ENCODE measurements at places on chromosomes 7 and 10.

DNA sequence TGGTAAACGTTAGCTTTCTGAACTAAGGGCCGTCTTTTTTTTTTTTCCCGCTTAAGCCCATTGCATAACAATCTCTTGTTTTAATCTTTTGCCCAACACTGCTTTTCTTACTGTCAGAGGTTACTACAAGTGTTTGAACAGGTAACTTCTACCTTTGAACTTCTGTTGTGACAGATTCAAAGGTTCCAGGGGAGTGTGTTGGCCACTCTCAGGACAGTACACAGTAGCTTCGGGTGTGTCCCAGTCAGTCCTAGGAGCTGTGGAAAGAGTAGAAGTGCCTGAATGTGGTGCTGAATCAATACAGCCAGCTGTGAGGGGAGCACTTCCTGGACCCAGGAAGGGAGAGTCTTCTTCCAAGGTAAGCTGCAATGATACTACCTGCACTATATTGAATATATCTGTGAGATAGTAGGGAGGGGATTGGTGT lies at the start of gene ACSL5:
Gene ACSL5 (plus strand): TSS at position 205 of the 427 bp plus-strand sequence. CDS start 20,831 bp downstream, outside the sequence.
- no peak for DNase-seq
- peaks cover 16% of the 10 kb centered on the region for H3K4me1 ChIP-seq
- H3K4me3 ChIP-seq, result 0 out of 2 replicates have a peak within 1 kb of the TSS, but pooled peaks have one; percentile 84

DNA sequence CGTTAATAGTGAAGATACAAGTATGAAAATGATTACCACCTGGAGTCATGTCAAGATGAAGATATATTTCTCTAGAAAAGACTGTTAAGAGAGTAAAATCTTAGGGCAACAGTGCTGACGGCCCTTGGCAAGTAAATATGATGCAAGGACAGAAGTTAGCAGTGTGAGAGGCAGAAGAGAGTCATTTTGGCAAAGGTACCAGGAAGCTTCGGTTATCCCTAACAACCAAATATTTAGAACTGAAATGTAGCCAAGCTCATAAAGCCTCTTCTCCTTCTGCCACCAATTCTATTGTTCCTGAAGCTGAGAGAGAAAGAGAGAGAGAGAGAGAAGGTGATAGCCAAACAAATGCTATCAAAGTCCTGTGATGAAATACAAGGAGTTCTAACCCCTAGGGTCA lies 109.6 kb downstream of the MACC1 start:
- no peaks in the 10 kb centered on the region for H3K27me3 ChIP-seq
- H3K4me1 ChIP-seq, result peaks cover 9% of the 10 kb centered on the region
- H3K36me3 ChIP-seq, result no peaks in the 10 kb centered on the region
- no peak overlapping the region for H3K4me3 ChIP-seq
- no peak overlapping the region for H3K27ac ChIP-seq

DNA sequence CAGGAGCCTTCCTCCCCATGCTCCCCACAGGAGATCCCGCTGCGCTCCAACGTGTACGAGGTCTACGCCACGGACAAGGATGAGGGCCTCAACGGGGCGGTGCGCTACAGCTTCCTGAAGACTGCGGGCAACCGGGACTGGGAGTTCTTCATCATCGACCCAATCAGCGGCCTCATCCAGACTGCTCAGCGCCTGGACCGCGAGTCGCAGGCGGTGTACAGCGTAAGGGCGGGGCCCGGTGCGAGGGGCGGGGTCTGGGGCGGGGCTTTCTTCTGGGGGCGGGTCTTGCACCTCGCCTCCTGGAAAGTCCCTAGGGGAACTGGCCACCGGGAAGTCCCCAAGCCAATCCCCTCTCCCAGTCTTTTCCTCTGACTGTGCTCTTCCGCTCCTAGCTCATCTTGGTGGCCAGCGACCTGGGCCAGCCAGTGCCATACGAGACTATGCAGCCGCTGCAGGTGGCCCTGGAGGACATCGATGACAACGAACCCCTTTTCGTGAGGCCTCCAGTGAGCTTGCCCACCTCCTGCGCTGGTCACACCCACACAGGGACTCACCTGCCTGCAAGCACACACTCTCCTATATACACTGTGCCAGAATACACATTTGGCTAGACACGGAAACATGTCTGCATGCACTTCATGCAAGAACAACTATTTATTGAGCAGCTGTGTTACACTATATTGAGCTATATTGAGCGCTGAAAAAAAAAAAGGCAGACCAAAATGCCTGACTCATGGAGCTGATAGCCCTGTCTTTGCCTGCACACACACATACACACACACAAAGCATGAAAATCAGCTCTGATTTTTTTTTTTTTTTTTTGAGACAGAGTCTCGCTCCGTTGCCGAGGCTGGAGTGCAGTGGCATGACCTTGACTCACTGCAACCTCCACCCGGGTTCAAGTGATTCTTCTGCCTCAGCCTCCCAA lies 32.7 kb upstream of the VSIR start:
- H3K27me3 ChIP-seq, result peaks cover 4% of the 10 kb centered on the region
- no peak overlapping the region for H3K27ac ChIP-seq
- H3K4me3 ChIP-seq, result no peak overlapping the region
- no peaks in the 10 kb centered on the region for H3K36me3 ChIP-seq
- H3K4me1 ChIP-seq, result no peaks in the 10 kb centered on the region

DNA sequence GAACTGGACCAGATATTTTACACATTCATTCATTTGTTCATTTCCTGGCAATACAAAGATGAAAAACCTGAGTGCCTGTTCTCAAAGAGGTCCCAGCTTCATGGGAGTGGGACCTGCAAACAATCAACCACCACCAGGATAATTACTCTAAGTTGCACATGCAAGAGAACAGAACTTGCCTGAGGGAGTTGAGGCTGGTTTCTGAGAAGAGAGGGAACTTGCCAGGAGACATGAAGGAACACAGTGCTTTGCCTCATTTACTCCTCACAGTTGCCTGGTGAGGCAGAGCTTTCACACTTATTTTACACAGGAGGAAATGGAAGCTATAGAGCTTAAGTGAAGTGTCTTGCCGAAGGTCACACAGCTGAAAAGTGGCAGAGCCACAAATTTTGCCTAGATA lies 170.1 kb downstream of the SORCS3 start:
- no peak overlapping the region for H3K27ac ChIP-seq
- peaks cover 13% of the 10 kb centered on the region for H3K4me1 ChIP-seq
- no peaks in the 10 kb centered on the region for H3K27me3 ChIP-seq
- no peaks in the 10 kb centered on the region for H3K36me3 ChIP-seq

- H3K27ac ChIP-seq, result no peak overlapping the region
- H3K4me1 ChIP-seq, result peaks cover 47% of the 10 kb centered on the region
- no peaks in the 10 kb centered on the region for H3K27me3 ChIP-seq
- H3K36me3 ChIP-seq, result peaks cover 17% of the 10 kb centered on the region
- DNase-seq, result no peak
Observed at GRCh38 chr7:90771281-90771680, 175.2 kb downstream of the CDK14 start.

GRCh38 chr7:49322476-49322875 lies 398.1 kb downstream of the CDC14C start:
- H3K27me3 ChIP-seq, result no peaks in the 10 kb centered on the region
- peak; percentile 53 for DNase-seq
- H3K27ac ChIP-seq, result no peak overlapping the region
- no peak overlapping the region for H3K4me3 ChIP-seq
- H3K36me3 ChIP-seq, result no peaks in the 10 kb centered on the region

- H3K4me1 ChIP-seq, result no peaks in the 10 kb centered on the region
- no peaks in the 10 kb centered on the region for H3K36me3 ChIP-seq
- DNase-seq, result no peak
- no peak overlapping the region for H3K4me3 ChIP-seq
Observed at GRCh38 chr10:82191653-82192052, 316.7 kb downstream of the NRG3 start.

DNA sequence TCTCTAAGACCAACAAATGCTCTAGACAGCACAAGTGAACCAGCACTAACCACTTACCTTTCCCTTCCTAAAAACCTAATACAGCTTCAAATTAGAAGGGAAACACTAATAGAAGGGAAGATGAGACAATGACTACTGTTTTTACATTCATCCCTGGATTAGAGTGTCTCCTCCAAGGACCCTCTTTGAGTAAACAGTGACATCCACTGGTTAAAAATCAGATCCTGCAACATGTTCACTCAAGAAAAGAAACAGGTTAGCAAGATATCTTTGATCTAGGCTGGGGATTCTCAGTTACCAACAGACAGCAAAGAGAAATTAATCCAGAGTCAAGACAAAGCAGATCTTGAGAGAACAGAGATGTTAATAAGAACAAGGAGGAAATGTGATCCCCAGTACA lies 177.7 kb upstream of the GHITM start:
- H3K4me3 ChIP-seq, result no peak overlapping the region
- H3K27ac ChIP-seq, result no peak overlapping the region
- DNase-seq, result no peak
- no peaks in the 10 kb centered on the region for H3K36me3 ChIP-seq

GRCh38 chr10:4825868-4826791 lies at the start of gene AKR1E2:
AKR1E2 (plus strand) TSS chr10:4826207; CDS start chr10:4826325, 118 bp downstream.
- no peaks in the 10 kb centered on the region for H3K27me3 ChIP-seq
- no peaks in the 10 kb centered on the region for H3K4me1 ChIP-seq
- H3K4me3 ChIP-seq, result peak within 1 kb of the TSS; percentile 41
